ENCODE measurements at places on chromosomes 2 and 18. TPM values are rescaled to one million over a fixed set of nuclear protein-coding genes. Genes with fewer than 3 reads are reported as not detected.
A peak's percentile ranks its signal among the peaks of the same experiment; 100 is the strongest.

DNA sequence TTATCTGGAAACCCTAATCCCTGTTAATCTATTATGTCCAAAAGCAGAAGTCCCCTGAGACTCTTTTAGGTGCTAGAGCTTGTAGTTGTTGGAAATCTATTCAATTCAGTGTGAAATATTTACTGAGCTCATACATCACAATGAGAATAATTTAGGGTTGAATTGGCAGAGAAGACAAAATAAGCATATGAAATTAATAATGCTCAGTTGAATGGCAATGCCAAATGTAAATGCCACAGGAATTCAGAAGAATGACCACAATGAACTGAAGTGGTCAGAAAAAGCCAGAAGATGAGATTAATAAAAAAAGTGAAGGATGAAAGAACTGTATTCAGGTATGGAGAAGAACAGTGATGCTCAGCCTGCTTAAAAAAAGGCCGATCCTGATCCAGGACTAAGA lies 8.0 kb upstream of the STAT4 start:
- no peak for DNase-seq

DNA sequence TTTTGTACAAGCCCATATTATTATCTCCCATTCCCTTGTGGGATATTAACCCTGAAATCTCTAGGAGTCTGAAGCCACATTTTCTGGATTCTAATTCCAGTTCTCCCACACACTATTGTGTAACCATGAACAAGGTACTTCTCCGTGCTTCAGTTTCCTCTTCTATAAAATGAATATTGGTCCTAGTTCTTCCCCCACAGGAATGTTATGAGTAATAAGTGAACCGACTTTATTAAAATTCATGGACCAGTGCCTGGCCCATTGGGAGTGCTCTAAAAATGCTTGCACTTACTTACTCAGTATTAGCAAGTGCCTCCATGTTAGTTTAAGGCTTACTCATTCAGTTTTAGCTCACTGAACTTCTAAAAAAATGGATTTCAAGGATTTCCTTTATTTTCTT lies 1.4 kb upstream of the ACMSD start:
- DNase-seq, result no peak

Gene PSMA8
- total RNA-seq, result not detected

Gene ABHD1
- total RNA-seq, result not detected

DNA sequence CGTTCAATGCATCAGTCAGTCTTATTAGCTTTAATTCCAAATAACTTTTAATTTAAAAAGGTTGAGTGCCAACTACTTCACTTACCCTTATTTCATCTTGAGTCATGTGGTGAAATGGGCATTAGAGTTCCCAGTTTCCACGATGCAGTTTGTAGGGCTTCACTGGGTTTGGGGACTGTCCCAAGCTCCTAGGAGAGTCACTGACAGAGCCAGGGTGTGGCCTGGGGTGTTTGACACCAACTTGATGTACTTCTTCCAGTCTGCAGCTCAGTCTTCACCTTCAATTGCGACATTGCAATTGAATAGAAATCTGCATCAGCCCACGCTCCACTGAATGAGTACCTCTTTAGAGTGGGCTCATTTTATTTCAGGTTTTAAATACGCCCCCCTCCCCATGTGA lies 165.3 kb downstream of the ARL4C start:
- DNase-seq, result no peak

- DNase-seq, result no peak
These were observed 181.0 kb downstream of the SLC39A10 start for GRCh38 chr2:195838002-195838401.

DNA sequence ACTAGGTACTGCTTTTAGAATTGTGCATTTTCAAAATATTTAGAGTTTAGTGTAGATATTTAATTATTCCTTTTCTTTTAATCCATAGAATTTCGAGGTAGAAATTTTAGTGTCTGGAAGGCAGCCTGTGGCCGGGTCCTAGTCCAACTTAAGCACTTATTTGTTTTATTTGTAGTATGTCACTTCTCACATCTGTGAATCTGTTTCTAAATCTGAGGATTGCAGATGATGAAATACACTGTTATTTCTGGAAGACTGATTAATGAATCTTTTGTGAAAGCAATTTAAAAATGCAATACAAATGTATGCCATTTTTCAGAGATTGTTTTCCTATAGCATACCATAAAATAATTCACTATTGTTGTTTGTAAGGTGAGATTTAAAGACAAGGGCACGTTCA lies 483.9 kb upstream of the TRIB2 start:
- DNase-seq, result no peak

DNA sequence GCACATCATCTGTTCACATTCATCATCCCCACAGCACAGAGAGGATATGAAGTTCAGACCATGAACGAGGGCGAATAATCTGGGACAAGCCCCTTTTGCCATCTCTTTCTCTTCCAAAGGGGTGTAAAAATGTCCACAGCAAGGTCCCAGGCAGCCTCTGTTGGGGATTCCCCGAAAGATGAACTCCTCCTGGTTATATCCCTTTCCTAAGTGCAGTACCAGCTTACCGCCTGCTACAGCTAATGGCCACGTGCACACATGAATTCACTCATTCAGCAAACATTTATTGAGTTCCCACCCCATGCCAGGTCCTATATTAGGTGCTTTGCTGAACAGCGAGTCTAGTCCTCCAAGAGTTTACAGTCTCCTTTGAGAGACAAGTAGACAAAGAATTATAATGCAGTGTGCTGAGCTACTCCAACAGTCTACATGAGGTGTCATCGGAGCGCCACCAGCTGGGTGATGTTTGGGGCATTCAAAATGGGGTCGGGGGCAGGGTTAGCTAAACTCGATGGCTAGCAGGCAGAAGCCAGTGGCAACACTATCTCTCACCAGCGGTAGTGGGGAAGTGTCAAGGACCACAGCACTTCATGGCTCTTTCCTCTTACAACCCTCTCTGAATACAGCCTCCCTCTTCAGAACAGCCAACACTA lies 228.9 kb downstream of the TMEM163 start:
- DNase-seq, result no peak

Gene LRATD1
- total RNA-seq, result 5.7 TPM

DNA sequence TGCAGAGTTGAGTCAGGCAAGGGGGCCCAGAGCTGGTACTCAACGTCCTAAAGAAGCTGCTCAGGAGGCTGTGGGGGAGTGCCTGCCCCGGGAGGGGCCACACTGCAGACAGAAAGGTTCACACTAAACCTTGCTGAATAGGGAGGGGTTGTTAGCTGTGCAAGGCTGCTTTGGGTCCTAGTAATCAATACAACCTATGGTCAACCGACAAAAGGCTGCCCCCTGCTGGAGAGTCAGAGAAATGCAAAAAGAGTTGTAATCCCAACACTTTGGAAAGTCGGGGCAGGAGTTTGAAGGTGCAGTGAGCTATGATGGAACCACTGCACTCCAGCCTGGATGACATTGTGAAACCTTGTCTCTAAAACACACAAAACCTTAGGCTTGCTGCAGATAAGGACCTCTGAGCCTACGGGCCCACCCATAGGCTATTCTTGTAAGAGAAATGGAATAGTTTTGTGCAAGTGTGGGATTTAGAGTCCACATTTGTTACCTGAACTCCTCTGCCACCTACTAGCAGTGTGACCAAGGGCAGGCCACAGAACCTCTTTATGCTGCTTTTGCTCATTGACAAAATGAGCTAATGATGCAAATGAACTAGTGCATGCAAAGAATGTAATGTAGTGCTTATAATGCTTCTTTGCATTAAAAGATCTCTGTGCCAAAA lies 81.5 kb downstream of the PRPF40A start:
- DNase-seq, result peak; percentile 69

Measured in ascending aorta (tissue), 2 donors.